ENCODE measurements at places on chromosomes 2 and 18.

DNA sequence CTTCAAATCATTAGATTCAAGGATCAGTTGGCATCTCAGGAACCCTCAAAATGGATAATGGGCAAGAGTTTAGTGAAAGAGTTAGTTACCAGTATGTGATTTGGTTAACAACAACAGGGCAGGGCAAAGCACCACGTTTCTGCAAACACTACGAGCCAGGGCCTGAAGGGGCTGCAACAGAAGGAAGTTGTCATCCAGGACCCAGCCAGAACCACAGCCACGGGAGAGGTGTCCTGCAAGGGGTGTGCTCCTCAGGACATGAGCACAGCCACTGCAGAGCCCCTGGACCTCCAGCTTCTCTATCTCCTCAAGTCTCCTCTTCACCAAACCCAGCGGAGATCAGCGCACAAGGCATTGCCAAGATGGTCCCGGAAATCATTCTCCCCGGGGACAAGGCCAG is 173.3 kb upstream of the PIEZO2 start:
- no peak for DNase-seq

DNA sequence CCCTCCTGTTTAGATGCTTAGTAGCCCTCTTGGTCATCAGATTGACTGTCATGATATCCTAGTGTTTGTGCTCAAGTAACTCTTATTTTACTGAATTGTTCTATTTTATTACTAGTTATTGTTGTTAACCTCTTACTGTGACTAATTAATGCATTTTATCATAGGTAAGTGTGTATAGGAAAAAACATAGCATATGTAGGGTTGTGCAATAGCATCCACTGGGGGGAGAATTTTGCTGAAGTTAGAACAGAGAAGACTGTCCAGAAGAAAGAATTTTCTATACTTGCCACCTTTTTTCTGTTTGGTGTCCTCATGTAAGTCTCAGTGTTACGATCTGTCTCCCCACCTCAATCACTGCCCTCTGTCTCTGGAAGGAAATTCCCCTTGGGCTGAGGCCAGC is 177.4 kb downstream of the RPIA start:
- no peak for DNase-seq

DNA sequence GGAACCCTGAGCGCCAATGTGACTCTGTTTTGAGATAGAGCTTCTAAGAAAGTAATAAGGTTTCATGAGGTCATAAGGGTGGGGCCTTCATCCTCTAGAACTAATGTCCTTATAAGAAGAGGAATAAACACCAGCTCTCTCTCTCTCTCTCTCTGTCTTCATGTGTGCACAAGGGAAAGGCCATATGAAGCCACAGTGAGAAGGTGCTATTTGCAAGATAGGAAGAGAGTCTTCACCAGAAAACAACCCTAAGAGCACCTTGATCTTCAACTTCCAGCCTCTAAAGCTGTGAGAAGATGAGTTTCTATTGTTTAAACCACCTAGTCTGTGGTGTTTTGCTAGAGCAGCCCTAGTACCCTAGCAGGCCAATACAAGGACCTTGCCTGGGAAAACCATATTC is 55.8 kb downstream of the DOCK10 start:
- DNase-seq: no peak

- DNase-seq: no peak
Observed at GRCh38 chr2:20061476-20061875, 10.0 kb upstream of the LAPTM4A start.

DNA sequence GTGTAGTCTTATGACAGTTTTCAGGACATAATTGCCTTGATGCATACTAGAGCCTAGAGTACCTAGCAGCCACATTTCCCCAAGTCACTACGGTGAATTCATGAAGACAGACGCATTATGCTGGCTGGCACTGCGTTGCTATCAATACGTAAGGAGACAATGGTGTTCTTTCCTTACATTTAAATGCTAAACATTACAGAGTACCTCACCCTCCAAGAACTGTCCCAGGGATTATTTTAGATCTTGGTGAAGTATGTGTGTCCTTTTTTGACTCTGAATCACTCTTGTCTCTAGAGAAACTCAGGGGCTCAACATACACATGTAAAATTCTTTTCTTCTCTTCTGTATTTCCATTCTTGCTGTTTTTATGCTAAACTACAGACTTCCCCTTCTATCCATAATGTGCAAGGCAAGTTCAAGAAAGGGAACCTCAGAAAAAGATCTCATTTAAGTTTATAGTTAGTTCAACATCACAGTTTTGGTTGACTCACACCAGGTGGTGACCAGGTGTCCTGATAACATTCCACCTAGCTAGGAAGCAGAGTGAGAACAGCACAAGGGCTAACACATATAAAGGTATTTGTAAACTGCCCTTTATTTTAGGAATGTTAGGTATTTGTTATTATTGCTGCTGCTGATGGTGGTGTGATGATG is 212.4 kb upstream of the HNRNPA3 start:
- DNase-seq: no peak

DNA sequence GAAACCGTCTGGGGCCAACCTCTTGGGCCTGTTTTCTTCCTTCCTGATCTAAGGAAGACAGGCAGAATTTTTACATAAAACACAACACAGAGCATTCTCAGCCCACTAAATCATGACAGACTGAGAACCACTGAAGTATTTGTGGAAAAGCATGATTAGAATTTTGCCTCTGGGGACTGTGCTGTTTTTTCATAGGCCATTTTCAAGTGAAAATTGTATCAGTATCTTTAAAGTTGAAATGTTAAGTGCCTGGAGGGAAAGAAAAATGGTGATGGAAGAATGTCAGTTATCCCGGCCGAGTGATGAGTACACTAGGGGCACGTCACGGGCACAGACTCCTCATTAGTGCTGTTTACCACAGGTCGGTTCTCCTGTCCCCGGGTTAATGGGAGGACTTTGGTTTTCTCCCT is 36.9 kb downstream of the EHD3 start:
- DNase-seq: no peak

- DNase-seq: no peak
Observed at GRCh38 chr2:132276571-132276981, 114.8 kb upstream of the ANKRD30BL start.

DNA sequence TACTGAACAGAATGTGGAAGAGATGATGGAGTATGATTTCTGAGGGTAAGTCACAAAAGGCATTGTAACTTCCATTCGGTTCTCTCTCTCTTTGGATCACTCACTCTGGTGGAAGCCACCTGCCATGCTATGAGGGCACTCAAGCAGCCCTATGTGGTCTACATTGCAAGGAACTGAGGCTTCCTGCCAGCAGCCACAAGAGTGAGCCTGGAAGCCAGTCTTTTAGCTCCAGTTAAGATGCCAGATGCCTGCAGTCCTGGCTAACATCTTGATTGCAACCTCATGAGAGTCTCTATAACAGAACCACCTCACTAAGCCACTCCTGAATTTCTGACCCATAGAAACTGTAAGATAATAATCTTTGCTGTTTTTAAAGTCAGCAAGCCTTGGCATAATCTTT is 935.7 kb downstream of the LRP1B start:
- DNase-seq: no peak

GRCh38 chr2:75595541-75596395 is 35.0 kb upstream of the EVA1A start:
- no peak for DNase-seq

GRCh38 chr2:113158884-113159553 is 14.8 kb upstream of the PSD4 start:
- DNase-seq: no peak

- DNase-seq: no peak
Observed at GRCh38 chr2:20430461-20431300, 16.2 kb upstream of the RHOB start.

- no peak for DNase-seq
Observed at GRCh38 chr2:172128484-172128883, 25.8 kb upstream of the DLX2 start.

- DNase-seq: peak; percentile 47
Observed at GRCh38 chr18:59055345-59056032, 84.2 kb upstream of the SEC11C start.

DNA sequence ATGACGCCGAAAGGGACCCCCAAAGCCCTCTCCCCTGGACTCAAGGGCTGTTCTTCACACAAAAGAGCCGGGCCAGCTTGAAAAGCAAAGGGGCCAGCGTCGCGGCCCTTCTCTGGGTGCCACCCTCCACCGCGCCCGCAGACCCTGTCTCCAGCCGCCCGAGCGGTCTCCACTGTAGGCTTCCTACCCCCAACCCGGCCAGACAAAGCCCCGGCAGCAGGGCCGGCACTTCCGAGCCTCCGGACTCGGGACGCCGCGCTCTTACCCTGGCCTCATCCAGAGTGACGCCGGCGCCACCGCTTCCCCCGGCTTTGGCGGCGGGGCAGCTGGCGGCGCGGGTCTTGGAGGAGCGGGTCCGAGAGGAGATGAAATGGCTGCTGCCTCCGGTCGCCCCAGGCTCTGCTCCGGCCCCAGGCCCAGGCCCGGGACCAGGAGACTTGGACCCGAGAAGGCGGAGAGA is 603 bp downstream of the ATAD2B start:
- DNase-seq: peak; percentile 44

All from lung microvascular endothelial cell (primary cell).